CD4-positive, alpha-beta T cell treated with Interleukin-17A for 1 hour (primary cell): ENCODE measurements at places on chromosomes 2 and 18.

DNA sequence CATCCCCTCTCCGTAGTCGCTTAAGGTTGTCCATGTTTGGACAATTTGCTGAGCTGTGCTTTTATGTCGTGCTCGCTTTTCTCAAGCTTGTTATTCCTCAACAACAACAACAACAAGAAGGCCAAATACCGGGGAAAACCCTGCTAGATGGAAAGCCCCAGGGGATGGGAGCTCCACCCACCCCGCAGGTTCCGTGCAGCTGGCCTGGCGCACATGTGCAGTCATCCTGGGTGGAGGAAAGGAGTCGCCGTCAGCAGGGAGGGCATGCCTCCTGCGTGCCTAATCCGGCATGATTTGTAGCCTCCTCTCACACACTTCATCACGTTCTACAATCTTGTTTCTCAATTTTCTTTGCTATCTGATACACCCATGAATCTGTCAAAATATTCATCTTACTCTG lies 87.4 kb upstream of the SALL3 start:
- DNase-seq = no peak

GRCh38 chr18:45651275-45651674 lies 36.0 kb downstream of the SLC14A2 start:
- DNase-seq = no peak

GRCh38 chr2:73610111-73610510 lies 32.1 kb downstream of the NAT8 start:
- no peak for DNase-seq

DNA sequence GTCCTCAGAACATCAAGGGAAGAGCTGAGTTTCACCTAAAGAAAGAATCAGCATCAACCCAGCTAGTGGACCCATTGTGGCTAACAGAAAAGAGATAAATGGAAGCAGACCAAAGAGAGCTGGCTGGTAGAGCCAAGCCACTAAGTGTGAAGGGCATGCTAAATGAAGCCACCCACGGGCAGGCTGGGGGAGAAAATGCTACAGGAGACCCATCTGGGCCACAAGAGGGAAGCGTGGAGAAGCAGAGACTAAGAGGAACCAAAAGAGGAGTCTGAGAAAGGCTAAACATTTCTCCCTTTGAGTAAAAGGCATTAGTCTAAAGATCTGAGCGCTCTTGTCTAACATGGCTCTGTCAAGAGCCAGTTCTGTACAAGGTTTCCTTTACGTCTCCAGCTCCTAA lies 15.8 kb downstream of the CWC22 start:
- no peak for DNase-seq

DNA sequence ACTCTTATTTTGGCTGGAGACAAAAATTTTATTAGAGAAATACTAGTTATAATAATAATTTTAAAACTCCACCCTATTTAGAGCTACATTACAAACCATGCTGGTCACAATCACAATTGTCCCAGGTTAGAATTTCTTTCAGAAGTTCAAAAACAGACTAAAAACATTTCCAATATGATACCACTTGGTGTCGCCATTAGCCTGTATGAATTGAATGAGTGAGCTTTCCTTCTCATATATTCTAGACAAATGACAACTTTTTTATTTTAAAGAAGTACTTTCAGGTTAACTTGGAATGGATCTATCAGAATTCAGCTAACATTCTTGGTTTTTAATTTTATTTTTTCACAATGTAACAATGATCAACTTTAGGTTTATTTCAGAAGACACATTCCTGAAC lies 48.0 kb downstream of the SERPINB8 start:
- no peak for DNase-seq

GRCh38 chr2:96356889-96357288 lies 21.3 kb downstream of the NCAPH start:
- DNase-seq = no peak

DNA sequence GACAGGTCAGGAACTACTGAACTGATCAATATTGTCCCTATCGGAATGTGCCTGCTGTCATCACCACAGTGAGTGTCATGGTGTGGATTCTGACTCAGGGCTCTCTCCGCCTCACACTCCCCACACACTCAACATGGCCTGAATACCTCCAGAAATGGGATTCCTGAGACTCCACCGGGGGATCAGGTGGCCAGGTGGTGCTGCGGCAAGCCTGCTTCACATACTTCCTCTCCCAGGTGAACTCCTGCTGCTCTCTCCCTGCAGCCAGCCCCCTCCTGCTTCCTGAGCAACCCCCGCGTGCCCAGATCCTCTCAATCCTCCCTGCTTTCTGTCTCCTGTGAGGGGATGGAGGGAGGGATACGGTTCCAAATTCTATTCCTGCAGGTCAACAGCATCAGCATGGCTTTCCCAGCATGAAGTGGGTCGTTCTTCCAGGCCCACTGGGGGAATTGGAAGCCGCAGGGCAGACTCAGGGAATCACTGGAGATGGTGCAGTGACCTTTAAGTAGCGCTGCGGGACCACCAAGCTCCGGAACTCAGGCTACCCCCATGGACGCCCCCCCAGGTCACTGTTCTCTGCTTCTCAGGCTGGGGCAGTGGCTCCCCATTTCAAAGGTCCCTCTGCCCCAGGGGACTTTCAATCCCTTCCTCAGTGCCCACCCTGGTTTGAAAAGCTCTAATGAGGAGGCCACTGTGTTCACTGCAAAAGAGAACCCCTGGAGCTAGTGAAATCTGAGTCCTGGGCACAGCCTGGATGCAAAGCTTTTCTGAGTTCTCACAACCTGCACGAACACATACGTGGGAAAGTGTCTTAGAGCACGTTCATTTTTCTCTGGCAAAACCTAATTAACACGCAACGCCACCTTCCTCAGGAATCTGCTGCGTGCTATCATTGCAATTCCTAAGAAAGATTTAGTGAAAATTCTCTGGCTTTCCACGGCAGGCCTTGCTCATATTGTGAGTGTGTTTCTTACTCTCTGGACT lies 168.4 kb downstream of the ZFP36L2 start:
- DNase-seq = no peak

DNA sequence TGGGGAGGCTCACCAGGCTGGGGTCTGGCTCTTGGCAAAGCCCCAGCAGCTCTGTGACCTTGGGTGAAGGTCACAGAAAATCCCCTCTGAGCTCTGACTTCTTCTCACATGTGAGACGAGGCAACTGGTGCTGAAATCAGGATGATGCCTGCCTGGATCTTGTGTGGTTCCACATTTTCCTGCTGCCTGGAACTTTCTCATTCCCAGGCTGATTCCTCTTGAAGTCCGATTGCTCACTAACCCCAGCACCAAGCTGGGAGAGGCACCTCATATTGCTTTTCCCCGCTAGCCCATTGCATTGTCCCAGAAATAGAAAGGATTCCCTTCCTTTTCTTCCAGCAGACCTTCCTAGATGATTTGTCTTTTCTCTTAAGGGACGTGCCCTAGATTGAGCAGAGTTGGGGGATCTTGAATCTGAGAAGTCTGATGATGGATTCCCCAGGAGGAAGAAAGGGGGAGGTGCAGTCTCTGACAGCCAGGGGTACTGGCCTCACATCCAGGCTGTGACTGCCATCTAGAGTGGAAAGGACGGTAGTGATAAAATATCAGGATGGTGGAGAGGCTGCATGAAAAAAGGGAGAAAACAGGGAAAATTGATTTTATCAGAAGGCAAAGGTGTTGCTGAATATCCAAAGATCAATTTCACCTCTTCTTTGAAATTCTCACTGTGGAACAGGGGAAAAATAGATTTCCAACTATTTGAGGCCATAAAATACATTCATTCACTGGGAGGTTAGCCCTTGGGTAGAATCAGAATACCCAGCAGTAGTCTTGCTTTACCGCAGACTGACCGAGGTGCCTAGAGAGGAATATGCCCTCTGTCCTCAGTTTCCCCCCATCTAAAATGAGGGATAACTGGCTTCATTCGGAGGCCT lies 96.3 kb downstream of the FAM210A start:
- peak; percentile 66 for DNase-seq

- no peak for DNase-seq
Observed at GRCh38 chr2:157460384-157460837, 16.5 kb upstream of the CYTIP start.

DNA sequence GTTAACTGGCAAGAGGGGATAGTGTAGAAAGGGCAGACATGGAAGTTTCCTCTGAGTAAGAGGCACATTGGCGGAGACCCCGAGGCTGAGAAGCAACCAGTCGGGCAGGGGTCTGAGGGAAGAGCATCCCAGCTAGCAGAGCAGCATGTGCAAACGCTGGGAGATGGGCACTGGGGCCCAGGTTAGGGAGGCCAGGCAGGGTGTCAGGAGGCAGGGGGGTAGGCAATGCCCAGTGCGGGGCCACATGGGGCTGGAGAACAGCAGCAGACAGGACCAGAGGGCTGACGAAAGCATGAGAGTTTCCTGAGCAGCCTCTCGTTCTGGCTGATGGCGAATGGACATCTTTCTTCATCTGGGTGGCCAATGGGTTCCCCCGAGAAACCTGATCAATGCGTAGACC lies 88.2 kb downstream of the INPP5D start:
- DNase-seq = no peak

DNA sequence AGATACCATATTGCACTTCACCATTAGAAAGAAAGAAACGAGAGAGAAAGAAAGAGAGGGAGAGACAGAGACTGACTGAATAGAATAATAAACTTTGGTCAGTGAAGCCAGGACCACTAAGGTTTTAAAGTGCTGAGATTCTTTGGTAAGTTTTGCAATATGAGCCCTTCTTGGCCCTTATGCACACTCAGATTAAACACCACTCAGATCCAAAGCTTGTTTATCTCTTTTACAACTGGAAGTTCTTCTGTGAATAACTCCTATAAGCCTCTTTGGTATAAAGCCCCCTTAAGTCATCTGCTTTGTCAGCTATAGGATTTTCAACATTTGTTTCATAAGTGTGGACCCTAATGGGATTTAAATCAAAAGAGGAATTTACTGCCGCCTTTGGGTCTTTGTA lies 40.8 kb downstream of the PID1 start:
- DNase-seq = no peak

DNA sequence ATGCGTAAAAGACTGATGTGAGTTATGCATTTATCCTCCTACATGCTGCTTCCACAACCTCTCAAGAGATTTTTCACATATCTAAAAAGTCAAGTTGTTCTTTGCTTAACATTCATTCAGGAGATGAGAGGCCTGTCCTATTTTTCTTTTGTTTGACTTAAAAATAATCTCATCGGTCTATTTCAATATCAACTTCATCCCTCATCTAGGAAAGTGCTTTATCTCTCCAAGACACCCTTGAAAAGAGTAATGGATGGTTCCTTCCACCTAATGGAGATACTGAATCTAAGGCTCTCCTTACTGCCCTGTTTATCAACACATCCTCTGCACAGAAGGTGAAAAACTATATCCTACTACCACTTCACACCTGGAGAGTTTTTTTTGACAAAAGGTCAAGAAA lies 2.4 kb downstream of the NFE2L2 start:
- DNase-seq = no peak

DNA sequence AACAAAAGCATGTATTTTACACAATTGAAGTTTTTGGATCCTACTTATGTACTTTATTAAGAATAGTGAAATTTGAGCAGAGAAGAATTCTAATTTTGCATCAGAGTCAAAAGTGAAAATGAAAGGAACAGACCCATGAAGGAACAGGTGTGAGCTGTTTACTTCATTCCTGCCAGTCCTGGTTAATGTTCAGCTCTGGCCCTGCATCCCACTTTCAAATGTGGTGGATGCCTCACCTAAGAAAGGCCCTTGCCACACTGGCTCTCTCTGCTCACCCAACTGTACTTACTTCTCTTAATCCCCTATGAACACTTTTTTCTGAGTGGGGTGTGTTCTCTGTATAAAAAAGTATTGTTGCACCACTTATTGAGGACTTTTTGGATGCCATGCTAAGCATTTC lies 22.2 kb downstream of the FAM110C start:
- DNase-seq = peak; percentile 18

DNA sequence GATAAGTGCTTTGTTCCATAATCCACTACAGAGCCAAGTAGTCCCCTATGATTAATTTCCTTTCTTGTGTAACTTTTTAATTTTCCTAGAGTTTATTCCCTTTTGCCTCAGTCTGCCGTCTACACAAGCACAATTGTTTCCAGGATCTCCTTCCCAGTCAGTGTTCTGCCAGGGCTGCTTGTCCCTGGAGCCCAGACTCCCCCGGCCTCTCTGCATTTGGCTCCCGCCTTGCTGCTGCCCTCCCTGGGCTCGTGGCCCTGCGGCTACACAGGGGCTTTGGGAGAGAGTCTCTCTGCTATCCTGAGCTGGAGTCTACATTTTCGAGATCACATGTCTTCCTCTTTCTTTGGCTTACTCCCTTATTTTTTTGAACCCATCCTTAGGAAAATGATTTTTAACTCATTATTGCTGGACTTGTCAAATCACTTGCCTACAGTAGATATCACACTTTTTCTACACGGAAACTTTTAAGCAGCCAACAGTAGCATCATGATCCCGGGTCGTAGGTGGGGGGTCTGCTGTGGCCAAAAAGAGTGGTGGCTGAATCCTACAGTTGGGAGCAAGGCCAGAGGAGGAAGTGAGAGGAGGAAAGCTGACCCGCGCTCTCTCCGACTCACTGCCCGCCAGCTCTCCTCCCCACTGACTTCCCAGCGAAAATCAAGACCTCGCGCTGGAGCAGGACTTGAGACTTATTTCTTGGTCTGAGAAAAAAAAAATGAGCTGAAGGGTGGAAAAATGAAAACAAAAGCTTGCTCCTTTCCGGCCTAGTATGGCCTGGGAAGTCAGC lies 9.4 kb downstream of the FBLN7 start:
- no peak for DNase-seq

- no peak for DNase-seq
Observed at GRCh38 chr2:171482877-171483276, 39.4 kb upstream of the CYBRD1 start.

DNA sequence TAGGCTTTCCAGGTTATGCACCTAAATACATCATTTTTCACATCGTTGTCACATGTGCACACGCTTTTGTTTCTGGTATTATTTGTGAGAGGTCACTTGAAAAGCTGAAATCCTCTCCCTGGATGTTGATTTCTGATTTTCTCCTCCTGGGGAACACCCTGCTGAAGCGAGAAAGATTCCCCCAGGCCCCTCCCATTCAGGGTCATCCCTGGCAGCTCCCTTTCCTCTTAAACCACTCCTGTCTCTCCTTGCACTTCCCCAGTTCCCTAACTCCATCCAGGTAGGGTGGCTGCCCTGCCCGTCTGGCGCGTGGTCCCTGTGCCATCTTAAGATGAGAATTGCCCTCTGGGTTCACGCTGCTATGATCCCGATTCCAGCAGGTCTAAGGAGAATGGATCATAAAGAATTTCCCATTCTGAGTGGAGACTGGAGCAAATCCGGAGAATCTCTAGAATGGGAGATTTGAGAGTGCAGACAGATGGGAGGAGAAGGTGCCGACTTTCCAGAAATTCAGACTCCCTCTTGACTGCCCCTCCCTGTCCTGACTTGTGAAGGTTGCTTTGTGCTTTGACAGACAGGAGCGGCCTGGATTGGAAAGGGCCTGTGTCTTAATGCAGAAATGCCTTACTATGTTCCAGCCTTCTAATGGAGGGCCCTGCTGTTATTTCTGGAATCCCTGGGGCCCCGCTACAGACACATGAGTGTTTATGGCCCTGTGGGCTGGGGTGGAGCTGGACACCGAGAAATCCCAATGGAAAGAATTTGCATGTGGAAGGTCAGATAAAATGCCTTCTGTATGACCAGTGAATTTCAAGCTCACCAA lies 1.3 kb upstream of the YWHAQ start:
- no peak for DNase-seq

- DNase-seq = no peak
Observed at GRCh38 chr2:47486841-47487497, 84.0 kb downstream of the MSH2 start.
